ENCODE measurements at places on chromosomes 3 and 15.

DNA sequence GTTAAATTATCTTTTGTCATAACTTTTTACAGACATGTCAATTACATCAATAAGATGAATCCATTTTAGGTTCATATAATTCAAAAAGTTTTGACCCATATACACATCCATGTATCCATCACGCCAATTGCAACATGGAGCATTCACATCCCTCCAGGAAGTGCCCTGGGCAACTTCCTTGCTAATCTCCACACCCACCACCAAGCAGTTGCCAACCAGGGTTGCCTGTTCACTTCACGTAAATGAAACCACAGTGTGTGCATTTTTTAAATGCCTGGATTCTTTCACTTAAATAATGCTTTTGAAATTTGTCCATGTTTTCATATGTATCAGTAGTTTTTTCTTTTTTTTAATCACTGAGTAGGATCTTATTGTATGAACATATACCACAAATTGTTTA, 40.7 kb upstream of the LYZL4 start:
- no peak for DNase-seq

DNA sequence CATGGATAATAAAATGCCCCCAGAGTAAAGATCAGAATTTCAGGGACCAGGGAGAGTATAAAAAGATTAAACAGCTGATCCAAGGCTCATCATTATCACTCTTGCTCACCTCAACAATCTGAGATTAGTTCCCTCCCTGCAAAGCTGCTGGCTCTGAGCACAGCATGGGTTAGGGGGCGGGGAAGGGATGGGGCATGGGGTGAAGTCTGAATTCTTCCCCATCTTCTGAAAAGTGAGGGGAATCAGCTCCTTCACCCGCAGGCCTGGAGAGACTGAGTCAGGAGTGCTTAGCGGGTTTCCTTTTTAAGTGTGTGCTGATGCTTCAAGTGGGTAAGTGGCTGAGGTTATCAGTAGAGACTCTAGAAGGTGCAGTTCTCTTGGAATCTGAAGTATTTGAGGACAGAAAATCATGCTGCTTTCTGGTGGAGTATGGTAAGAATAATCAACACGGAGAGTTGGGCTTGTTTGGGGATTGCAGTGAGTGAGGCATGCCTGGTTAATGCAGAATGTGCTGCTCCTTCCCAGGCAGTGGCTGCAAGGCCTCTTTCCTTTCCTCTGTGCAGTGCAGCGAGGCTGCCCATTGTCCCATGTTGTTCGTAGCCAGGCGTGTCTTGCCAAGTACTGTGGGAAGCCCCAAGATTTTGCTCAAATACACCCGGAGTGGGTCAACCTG, 59.2 kb upstream of the TRAK1 start:
- peak; percentile 21 for DNase-seq

- DNase-seq, result no peak
Measured at GRCh38 chr15:57496946-57497869, 94.5 kb upstream of the MYZAP start.

DNA sequence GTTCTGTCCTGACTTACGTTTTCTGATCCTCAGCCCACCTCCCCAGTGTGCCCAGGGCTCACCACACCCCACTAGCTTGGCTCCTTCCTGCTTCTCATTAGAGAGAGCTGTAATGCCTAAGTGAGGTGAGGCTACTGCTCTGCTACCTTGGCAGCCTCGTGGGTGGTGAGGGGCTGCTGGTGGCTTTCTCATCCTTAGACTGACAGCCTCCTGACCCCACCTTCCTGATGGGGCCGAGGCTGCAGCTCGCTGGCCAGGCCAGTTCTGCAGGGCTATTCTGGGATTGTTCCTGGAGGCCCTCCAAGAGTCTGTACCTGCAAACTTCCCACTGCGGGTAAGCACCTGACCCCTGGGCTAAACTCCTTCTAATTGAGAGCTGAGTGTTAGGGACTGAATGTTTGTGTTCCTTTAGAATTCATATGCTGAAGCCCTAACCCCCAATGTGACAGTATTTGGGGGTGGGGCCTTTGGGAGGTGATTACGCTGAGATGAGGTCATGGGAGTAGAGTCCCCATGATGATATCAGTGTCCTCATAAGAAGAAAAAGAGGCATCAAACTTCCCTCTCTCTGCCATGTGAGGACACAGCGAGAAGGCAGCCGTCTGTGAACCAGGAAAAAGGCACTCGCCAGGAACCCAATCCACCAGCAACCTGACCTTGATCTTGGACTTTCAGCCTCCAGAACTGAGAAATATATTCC, 38.1 kb upstream of the IQSEC1 start:
- DNase-seq, result no peak

- DNase-seq, result no peak
Measured at GRCh38 chr3:167609156-167609555, 44.6 kb downstream of the WDR49 start.

DNA sequence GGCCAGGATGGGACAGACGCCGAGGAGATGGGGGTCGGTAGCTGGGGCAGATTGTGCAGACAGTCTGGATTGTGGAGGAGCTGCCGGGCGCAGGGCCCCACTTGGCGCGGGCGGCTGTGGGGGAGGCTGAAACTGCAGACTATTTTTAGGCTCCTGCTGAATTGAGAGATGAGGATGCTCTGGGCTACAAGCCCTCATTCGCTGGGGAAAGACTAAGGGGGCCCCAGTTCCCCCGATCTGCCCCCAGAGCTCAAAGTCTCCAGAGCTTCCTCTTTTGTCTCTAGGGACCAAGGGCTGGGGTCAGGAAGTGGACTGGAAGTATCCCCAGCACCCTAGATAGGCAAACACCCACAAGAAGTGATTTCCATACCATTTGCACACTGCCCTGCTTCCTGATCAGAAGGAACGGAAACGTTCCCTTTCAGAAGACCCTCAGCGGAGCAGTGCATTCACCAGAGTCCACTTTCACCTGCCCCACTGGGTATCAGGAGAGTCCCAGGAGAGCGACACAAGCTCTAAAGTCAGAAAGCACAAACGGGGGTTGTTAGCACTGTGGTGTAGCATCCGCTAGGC, 29.7 kb downstream of the SEMA7A start:
- DNase-seq, result peak; percentile 52

- no peak for DNase-seq
Measured at GRCh38 chr3:24519368-24520100, 24.9 kb upstream of the THRB start.

- no peak for DNase-seq
Measured at GRCh38 chr3:186754006-186754405, 29.4 kb upstream of the EIF4A2 start.

DNA sequence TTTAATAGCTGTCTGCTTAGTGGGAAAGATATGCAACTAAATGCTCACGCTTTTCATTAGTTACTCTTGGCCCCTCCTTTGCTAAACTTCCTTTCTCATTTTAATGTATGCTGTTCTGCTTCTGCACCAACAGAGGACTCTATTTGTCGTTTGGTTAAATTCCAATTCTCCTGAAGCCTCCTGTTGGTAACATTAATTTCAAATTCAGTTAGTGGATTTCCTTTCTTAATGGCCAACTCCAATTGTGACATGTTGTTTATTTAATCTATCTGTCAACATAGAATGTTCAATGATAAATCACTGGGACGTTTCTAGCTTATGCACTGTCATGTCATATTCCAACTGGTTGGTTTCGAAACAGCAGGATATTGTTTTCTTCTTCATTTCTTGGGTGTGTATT, 467.4 kb upstream of the BCHE start:
- no peak for DNase-seq

- DNase-seq, result no peak
Measured at GRCh38 chr3:190016966-190017365, 103.7 kb downstream of the P3H2 start.

DNA sequence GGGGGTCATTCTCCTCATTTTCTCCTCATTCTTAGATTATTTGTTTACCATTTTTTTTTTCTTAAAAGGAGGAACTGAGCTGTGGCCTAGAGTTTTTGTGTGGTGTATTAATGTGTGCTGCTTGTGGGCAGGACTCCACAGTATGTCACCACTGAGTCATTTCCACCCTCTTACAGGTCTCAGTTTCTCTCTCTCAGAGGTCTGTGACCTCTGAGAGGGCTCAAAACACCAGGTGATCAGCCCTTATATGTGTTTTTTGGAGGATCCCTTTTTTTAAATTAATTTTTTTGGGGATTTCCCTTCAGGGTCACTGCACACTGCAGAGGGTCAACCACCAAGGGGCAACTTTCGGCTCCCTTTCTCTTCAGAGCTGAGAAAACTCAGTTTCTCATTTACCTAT, 166.4 kb downstream of the SUCNR1 start:
- DNase-seq, result no peak

DNA sequence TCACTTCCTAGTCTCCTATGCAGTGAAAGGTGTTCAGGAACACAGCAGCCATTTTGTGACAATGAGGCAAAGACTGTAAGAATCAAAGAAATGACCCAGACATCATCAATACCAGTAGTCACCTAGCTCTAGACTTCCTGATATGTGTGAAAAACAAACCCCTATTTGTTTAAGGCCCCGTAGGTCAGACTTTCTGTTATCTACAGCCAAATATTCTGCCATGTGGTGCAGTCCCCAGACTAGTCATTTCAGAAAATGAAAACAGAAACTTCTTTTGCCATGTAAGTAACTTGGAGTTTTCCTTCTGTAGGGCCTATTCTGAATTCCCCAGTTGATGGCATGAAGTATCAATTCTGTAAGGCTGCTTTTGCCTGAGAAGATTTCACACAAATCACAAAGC, 181.7 kb upstream of the SNTN start:
- DNase-seq, result no peak

DNA sequence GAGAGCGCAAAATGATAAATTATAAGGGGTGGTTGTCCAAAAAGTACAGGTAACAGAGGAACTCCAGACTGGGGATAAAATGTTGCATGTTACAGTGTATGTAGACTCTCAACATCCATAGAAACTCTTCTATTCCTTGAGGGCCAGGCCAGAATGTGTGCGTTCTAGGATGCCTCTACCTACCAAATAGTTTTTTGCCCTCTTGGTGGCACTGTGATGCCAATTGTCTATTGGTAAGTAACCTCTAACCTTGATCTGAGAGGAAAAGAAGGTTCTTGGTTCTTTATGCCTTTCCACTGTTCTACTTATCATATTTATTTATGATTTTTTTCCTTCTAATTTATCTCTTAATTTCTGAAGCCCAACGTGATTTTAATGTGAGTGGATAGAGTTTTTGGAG, 424.6 kb downstream of the GRM7 start:
- DNase-seq, result no peak

DNA sequence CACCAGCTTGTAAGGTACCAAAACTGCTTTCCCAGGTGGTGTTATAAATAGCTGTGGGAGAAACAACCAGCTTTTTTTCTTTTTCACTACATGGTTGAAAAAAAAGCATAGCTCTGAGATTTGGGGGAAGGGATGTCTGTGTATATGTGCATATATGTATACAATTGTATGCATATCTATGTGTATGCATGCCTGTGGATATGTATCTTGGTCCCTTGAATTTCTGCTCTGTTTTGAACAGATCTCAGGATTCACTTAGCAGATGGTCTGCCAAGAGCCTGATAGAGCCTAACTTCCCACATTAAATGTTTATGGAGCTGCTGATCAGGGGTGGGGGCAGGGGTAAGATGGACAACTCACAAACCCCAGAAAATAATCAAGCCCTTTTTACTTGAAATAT, 39.0 kb upstream of the CPNE4 start:
- no peak for DNase-seq

DNA sequence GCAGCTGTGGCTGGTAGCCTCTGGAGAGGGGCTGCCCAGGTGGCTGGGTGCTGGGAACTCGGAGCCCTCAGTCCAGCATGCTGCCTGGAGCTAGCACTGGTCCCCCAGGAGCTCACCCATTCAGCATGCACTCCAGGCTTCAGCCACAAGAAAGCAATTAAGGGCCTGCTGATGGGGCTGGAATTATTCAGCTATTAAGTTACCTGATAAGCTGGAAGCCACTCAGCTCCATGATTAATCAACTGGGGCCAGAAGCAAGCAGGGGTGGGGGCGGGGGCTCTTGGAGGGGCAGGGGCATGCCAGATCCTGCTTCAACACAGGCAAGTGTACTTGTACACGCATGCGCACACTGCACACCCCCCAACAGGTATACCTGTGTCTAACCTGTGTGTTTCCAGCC, 22.1 kb upstream of the TMEM115 start:
- DNase-seq, result no peak

DNA sequence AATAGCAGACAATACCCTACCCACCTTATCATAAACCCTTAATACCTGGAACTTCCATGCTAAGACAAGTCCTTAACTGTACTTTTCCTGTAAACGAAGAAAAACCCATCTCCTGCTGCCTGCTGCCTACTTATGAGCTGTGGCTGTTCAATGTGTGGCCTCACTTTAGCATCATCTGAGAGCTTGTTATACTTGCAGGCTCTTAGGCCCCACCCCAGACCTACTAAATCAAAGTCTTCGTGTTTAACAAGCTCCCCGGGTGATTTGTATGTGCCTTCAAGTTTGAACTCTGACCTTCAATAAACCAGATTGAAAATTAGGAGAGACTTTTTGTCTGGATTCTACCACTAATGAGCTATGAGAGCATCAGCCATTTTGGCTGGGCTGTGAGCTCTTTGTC, 29.3 kb downstream of the TMEM41A start:
- no peak for DNase-seq

- DNase-seq, result no peak
Measured at GRCh38 chr15:67125589-67126502, 60.4 kb downstream of the SMAD3 start.

GRCh38 chr3:14899993-14900618, 47.3 kb upstream of the NR2C2 start:
- DNase-seq, result no peak

GRCh38 chr3:53081318-53081717, 35.4 kb upstream of the SFMBT1 start:
- DNase-seq, result no peak

GRCh38 chr3:123805504-123805903, 78.6 kb downstream of the MYLK start:
- DNase-seq, result no peak

GRCh38 chr3:5198986-5199731, 11.7 kb downstream of the EDEM1 start:
- no peak for DNase-seq

- peak; percentile 46 for DNase-seq
Measured at GRCh38 chr3:71520161-71521020, 63.1 kb downstream of the FOXP1 start.

GRCh38 chr3:190989218-190989617, 126.7 kb upstream of the GMNC start:
- DNase-seq, result no peak

DNA sequence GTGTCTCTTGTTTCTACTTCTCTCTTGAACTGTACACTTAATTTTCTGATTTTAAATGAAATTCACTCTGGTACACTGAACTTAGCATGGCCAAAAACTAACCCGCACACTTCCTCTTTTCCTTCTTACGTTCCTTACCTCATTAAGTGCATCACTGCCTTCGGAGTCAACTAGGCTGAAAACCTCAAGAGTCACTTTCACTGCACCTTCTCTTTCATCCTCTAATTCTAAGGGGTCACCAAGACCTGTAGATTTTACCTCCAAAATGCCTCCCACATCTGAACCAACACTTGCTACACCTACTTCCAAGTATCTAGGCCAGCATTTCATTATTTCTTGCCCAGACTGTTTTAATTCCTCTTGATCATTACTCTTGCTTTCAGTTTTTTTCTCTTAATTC, 6.6 kb downstream of the CBLB start:
- no peak for DNase-seq

All from putamen (tissue), 1 donor.